ENCODE measurements at places on chromosomes 13 and 19.

DNA sequence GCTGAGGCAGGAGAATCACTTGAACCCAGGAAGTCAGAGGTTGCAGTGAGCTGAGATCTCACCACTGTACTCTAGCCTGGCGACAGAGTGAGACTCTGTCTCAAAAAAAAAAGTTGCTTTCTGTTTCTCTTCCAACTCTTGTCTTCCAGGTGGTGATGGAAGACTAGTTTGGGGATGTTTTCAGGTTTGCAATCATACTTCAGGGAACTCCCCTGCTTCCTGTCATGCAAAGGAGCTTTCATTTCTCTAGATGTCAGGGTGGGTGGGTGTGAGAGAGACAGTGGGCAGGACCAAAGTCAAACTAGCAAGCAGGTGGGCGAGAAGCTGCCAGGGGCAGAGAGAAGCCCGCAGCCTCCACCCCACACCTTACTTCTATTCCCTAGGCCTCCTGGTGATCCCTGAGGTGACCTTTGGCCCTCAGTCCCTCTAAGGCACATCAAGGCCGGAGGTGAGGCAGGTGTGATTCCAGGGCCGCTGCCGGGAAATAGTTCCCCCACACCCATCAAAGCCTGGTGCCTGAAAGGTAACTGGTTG, 25.7 kb downstream of the CCNE1 start:
- DNase-seq, result no peak

- no peak for DNase-seq
Measured at GRCh38 chr13:40333226-40333625, 333.2 kb downstream of the FOXO1 start.

GRCh38 chr13:87894059-87894458, 222.9 kb downstream of the SLITRK5 start:
- DNase-seq, result no peak

- no peak for DNase-seq
Measured at GRCh38 chr19:30900051-30900450, 449.2 kb downstream of the TSHZ3 start.

GRCh38 chr19:1211494-1212234, 6.1 kb downstream of the STK11 start:
- no peak for DNase-seq

DNA sequence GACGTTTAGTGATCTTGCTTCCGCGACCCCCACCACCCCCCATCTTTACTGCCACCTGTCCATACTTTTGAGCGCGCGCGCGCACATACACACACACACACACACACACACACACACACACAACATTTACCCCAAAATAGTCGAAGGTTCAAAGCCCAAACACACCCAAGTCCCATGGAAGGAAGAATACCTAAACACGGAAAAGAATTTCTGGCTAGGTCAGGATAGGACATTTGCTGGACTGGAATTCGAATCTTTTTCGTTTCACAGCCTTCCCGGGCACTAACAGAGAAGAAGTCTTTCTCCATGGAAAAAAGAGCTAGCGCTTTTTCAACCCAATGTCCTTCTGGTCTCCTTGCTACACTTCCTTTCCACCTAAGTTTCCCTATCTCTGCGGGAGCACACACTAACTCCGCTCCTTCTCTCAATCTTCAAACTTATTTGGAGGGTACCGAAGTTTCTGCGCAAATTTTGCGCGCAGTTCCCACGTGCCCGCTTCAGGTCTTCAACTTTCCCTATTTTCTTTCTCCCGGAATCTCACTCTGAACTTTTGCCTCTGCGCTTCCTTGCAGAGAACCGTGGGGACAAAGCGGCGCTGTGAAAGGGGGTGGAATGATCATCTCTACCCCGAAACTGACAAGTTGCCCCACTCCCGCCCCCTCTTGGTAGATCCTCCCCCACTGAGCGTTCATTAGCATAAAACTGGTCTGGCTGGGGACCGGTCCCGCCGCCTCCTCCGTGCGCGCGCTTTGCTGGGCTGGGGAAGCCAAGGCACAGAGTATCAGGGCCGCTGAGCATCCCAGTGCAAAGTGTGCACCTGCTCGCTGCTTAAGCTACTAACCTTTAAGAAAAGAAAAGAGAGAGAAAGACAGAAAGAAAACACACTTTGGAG, 2.7 kb downstream of the DACH1 start:
- no peak for DNase-seq

DNA sequence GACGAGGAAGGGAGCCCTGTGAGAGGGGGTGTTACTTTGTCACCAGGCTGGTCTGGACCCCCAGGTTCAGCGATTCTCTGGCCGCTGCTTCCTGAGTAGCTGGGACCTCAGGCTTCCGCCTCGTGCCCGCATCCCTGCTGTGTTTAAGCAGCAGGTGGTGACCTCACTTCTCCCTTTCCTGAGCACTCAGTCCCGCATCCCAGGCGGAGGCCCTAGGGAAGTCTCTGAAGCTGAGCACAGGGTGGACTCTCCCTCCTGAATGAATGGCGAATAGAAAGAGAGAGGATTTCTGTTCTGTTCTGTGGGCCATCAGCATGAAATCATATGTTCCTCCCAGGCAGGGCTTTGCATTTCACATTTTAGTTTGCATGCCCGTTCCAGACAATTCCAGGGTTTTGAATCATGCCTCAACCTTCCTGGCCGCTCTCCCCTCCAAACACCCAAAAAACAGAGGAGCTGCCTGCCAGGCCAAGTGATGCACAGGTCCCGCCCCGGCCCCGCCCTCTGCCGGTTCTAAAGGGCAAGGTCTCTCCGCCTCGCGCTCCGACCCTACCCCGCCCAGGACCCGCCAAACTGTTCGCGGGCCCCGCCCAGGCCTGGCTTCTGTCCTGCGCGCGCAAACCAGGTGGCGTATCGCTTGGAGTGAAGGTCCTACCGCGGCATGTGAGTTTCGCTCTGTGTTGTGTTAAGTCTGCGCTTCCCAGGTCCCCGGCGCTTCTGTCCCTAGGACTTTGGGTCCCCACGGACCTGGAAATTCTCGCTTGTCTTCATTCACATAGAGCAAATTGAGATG, 35.1 kb upstream of the ZNF808 start:
- no peak for DNase-seq

Data from fibroblast of skin of left biceps (primary cell).